Mammary epithelial cell (primary cell): ENCODE measurements at places on chromosomes 1 and 21.

DNA sequence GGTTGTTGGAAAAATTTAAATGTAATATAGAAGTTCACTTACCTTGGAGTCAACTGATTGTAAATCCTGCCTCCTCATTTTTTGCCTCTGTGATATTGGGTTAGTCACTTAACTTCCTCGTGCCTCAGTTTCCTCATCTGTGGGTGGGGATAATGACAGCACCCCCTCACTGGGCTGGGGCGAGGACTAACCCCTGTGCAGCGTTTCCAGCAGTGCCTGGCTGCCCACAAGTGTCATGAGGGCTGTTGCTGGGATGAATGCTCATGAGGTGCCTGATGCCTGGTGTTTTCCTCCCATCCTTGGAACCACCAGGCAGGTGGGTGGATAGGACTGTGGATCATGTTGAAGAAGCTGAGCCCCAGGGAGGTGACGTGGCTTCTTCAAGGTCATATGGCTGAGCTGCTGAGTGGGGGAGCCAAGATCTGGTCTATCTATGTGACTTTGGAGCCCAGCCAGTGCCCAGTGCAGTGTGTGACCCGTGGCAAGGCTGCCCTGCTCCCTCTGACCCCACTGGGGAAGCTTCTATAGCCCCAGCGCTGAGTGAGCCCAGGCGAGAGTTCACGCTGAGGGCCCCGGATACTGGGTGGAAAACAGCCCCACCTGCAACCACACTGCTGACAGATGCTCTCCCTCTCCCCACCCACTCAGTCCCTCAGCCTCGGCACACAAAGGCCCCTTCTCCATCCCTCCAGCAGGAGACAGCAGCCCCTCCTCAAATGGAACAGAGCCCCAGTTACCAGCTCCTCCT, 446.0 kb downstream of the PTPRU start:
- DNase-seq: no peak

- DNase-seq: no peak
Measured at GRCh38 chr1:23597635-23598388, 38.5 kb upstream of the ID3 start.

DNA sequence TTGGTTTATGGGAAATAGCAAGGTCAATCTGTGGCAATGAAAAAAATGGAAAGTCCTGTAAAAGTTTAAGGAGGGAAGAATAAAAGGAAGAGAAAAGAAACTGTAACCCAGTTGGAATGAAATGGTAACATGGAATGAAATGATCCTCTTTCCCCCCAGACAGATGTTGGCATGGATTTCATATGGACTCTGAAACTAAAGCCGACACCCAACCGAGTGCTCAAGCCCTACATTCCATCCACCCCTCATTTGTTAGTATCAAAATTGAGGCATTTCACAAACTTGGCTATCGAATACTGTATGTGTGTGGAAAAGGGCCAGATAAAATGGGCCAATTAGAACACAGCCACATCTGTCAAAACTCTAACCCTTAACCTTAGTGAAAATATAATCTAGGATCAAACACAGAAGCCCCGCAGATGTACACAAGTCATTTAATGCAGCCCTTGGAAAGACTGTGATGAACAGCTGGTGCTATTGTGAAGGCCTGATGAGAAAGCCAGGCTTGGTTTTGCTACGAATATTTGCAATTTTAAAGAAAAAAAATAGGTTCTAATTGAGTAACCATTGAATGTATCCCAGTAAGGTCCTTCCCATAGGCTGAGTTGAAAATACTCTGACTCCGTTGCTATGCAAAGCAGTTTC, 72.6 kb upstream of the RGL1 start:
- no peak for DNase-seq

DNA sequence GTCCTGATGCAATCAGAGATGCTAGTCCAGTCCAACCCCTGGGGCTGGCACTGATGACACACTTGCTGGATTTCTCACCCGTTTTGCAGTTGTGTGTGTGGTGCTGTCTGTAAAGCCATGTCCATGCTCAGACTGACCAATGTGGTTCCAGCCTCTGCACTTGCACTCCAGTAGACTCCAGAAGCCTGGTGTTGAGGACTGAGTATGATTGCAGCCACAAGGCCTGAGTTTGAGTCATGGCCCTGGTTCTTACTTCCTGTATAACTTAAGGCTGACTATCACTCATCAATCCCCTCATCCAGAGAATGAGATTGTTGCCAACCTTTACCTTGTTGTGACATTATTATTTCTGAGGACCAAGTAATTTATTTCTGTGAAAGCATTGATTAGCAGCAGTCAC, 34.8 kb upstream of the IKBKE start:
- DNase-seq: no peak

GRCh38 chr1:233389169-233389568, 61.6 kb downstream of the MAP3K21 start:
- no peak for DNase-seq

GRCh38 chr1:204713541-204713940, 28.0 kb upstream of the LRRN2 start:
- no peak for DNase-seq

- DNase-seq: no peak
Measured at GRCh38 chr1:245389873-245390272, 235.1 kb downstream of the KIF26B start.

GRCh38 chr1:3570066-3570986, 41.0 kb downstream of the MEGF6 start:
- DNase-seq: no peak

- DNase-seq: peak; percentile 75
Measured at GRCh38 chr1:117366177-117367045, 838 bp upstream of the MAN1A2 start.

- no peak for DNase-seq
Measured at GRCh38 chr1:208880433-208881100, 636.4 kb upstream of the PLXNA2 start.

- DNase-seq: peak; percentile 44
Measured at GRCh38 chr1:100353988-100354387, 1.7 kb downstream of the CDC14A start.

GRCh38 chr1:43867976-43868740, 65.4 kb upstream of the ARTN start:
- DNase-seq: peak; percentile 79

GRCh38 chr1:206779638-206780037, 7.3 kb upstream of the IL10 start:
- no peak for DNase-seq

GRCh38 chr1:237250055-237250454, 208.1 kb downstream of the RYR2 start:
- DNase-seq: no peak

GRCh38 chr1:13697738-13698137, 2.2 kb upstream of the PRDM2 start:
- DNase-seq: no peak

GRCh38 chr1:202599669-202600431, 110.4 kb downstream of the SYT2 start:
- peak; percentile 69 for DNase-seq

GRCh38 chr1:203405703-203406438, 54.9 kb upstream of the FMOD start:
- DNase-seq: no peak

DNA sequence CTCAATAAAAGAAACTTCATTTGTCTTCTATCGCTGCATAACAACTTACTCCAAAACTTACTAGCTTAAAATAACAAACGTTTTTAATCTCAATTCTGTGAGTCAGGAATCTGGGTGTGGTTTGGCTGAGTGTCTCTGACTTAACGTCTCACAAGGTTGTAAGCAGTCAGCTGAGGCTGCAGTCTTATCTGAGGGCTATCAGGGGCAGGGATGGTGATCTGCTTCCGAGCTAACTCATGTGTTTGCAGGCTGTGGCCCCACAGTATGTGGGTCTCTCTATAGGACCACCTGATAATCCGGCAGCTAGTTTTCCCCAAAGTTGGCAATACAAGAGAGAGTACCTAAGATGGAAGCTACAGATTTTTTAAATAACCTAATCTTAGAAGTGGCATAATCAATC, 234.2 kb upstream of the FGGY start:
- DNase-seq: peak; percentile 71

- DNase-seq: no peak
Measured at GRCh38 chr1:43952731-43953346, 6.1 kb downstream of the IPO13 start.

DNA sequence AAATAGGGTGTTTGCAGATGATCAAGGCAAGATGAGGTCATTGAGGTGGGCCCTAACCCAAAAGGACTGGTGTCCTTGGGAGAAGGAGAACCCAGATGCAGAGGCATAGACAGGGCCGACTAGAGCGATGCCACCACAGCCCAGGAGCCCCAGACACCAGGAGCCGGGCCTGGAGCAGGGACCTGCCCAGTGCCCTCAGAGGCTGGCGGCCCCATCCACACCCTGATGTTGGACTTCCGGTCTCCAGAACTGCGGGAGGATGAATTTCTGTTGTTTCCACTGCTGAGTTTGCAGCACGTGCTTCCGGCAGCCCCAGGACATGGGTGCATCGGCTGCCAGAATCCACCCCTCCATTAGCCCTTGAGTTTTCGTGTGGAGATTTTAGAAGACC, 7.2 kb upstream of the ACTRT2 start:
- DNase-seq: no peak

- DNase-seq: peak; percentile 58
Measured at GRCh38 chr1:117537291-117537920, 68.4 kb upstream of the TENT5C start.

DNA sequence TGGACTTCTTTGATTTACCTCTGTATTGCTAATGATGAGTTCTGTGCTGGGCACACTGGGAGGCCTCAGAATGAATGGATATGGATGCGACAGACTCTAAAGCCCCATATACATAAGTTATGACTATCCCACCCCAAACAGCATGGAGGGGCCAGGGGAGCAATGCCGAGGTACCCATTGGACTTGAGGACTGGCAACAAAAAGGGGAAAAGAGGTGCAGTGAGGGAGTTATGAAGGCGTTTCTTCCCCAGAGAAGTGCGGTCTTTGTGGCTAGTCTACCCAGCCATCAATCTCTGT, 15.2 kb upstream of the CDCA8 start:
- DNase-seq: no peak

DNA sequence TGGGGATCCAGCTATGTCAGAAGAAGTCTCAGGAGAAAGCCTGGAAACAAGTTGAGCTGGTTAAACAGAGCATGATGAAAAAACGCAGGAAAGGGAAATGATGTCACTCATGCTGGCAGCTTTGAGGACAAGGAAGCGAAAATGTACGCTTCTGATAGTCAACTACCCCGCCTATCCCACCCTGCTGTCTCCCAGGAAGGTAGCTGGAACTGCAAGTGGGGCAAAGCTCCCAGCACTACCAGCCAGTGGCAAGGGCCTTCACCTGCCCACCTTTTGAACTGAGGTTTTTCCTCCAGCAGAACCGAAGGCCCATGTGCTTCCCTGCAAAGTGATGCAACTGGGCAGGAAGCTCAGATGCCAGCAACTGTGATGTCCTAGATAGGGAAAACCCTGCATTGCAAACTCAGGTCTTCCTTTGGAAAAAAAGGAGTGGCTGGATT, 6.3 kb upstream of the IL20 start:
- DNase-seq: no peak

DNA sequence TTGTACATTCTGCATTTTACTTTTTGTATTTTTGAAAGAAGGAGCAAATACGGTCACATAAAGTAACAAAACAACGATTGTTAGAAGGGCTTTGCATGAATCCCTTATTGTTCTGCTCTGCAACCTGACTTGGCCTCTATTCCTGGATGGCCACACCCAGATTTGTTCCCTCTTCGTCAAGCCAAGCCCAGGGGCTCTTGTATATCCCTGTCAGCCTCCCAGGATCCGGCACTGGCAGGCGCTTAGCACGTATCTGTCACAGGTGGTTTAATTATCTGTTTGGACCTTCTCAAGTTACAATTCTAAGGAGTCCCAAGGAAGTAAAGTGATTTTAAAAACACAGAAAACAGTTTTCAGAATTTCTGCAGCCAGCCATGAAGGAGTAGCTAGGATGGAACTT, 28.0 kb downstream of the CRYAA start:
- peak; percentile 92 for DNase-seq

GRCh38 chr21:40839521-40839920, 7.4 kb downstream of the DSCAM start:
- DNase-seq: no peak

GRCh38 chr21:33578214-33578613, 10.3 kb downstream of the DONSON start:
- no peak for DNase-seq

GRCh38 chr1:206112600-206113301, 4.4 kb downstream of the AVPR1B start:
- DNase-seq: no peak

DNA sequence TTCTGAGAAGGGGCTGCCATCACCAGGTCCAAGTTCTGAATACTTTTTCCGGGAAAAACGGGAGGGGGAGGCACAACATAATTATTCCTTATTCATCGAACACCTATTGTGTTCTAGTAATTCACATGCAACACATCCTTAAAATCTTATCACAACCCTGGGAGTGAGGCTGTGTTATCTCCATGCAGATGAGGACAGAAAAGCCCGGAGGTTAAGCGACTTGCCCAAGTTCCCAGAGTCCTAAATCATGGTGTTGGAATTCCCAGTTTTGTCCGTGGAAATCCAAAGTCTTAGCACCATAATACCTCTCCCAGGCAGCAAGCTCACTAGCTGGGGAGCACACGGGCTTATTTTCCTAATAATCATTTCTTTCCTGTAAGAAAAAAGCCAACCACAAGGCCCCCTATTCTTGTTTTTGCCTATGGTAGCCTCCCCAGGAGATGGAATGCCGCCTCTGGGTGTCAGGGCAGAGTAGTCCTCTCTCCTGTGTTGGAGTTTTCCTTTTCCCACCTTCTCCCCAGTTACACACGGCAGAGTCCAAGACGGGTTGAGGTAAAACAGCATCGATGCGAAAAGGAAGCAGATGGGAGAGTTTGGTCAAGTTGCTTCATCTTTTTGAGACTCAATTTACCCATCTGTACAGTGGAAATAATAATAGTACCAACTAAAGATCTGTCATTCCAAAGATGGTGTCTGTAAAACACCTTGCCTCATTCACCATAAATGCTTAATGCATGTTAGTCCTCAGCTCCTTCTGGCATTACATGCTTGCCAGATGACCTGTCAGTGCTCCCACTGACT, 228.0 kb upstream of the TMEM51 start:
- no peak for DNase-seq

- peak; percentile 37 for DNase-seq
Measured at GRCh38 chr1:42689912-42690311, 7.7 kb downstream of the YBX1 start.

DNA sequence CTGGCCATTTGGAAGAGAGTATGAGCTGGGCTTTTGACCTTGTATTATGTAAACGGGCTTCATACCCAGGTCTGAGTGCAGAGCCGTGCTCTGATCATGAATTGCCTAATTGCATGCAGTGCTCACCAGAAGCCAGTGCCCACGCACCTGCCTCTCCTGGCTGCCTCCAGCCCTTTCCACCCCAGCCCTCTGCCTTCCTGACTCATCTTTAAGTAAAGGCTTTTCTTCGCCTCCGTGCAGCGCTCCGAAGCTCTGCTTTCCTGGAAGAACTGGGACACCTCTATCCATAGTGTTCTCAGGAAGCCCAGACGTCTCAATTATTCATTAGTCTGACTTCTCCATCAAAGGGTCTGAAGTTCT, 413.7 kb downstream of the PTPRU start:
- no peak for DNase-seq

DNA sequence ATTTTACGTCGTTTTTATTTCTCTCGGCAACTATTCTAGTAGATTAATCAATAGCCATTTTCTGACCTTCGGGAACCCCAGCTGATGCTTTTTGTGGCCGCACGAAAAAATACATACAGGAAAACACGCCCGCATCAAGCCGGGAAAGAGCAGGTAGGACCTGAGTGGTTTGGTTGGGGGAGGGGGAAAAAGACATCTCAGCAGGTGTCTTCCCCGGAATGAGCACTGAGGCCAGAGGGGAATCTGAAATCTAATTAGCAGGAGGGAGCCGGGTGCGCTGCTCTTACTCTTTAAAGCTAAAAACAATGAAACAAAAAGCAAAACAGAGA, 618 bp upstream of the FOXD3 start:
- DNase-seq: no peak

- no peak for DNase-seq
Measured at GRCh38 chr1:242800521-242800920, 276.0 kb upstream of the PLD5 start.
